ENCODE measurements at places on chromosomes 3 and 15.

GRCh38 chr3:121836481-121836880, 1.5 kb downstream of the EAF2 start:
- DNase-seq = no peak

GRCh38 chr15:76193934-76194333, 117.3 kb downstream of the ETFA start:
- DNase-seq = no peak

DNA sequence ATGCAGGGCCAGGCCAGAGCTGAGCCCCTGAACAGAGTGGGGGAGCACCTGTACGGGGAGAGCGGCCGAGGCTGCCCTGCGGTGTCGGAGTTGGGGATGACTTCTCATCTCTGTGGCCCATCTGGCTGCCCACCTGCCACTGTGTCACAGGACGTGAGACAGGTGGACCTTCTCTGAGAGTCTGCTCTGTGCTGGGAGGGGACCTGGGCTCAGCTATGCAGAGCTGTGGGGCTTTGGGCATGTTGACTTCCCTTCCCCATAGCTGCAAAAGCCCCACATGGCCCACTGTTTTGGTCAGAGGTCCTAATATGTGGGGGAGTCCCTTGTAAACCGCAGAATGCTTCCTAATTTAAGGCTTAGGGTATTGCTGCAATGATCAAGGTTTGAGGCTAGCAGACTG, 68.0 kb upstream of the TRPM1 start:
- no peak for DNase-seq

GRCh38 chr3:103532986-103533385, 1098.2 kb downstream of the ZPLD1 start:
- DNase-seq = no peak

- DNase-seq = no peak
Observed at GRCh38 chr3:23421811-23422516, 218.8 kb downstream of the UBE2E2 start.

DNA sequence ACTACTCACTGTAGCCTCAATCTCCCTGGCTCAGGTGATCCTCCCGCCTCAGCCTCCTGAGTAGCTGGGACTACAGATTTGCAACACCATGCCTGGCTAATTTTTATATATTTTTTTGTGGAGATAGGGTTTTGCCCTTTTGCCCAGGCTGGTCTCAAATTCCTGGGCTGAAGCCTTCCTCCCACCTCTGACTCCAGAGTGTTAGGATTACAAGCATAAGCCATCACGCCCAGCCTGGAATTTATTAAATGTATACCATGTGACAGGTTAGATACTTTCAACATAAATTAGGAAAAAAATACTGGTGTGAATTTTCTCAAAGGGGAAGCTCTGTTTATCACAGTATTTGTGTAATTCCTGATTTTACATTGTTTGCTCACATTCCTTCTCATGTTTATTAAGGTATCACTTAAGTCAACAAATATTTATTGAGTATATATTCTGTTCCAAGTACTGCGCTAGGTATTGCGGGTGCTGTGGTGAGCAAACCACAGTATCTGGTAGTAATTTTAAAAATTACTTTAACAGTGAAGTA, 24.8 kb downstream of the PPP4R2 start:
- DNase-seq = no peak

DNA sequence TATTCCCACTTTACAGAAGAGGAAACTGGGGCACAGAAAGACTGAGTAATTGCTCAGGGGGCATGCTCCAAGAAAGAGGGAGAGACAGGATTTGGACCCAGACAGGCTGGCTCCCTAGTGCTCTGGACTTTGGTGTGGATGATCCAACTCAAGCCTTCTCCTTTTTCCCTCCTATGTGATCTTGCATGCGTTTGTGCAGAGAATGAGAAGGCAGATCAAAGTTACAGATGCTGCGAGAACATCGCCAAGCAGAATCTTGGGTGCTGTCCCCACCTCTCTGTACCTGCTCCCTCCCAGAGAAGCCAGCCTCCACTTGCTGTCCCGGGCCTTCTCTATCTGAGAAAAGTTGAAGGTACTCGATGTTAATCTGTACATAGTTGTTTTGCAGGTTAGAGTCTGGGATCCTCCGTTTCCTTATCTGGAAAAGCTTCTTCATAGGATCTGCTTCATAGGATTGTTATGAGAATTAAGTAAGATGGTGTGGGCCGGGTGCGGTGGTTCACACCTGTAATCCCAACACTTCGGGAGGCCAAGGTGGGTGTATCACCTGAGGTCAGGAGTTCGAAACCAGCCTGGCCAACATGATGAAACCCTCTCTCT, 10.2 kb downstream of the GNB5 start:
- no peak for DNase-seq

GRCh38 chr15:38522922-38523321, 41.7 kb downstream of the RASGRP1 start:
- DNase-seq = no peak

- no peak for DNase-seq
Observed at GRCh38 chr3:114650808-114651207, 357.0 kb downstream of the TIGIT start.

- no peak for DNase-seq
Observed at GRCh38 chr15:36960947-36961227, 139.5 kb downstream of the MEIS2 start.

GRCh38 chr3:142586803-142587406, 8.4 kb upstream of the ATR start:
- DNase-seq = peak; percentile 52

DNA sequence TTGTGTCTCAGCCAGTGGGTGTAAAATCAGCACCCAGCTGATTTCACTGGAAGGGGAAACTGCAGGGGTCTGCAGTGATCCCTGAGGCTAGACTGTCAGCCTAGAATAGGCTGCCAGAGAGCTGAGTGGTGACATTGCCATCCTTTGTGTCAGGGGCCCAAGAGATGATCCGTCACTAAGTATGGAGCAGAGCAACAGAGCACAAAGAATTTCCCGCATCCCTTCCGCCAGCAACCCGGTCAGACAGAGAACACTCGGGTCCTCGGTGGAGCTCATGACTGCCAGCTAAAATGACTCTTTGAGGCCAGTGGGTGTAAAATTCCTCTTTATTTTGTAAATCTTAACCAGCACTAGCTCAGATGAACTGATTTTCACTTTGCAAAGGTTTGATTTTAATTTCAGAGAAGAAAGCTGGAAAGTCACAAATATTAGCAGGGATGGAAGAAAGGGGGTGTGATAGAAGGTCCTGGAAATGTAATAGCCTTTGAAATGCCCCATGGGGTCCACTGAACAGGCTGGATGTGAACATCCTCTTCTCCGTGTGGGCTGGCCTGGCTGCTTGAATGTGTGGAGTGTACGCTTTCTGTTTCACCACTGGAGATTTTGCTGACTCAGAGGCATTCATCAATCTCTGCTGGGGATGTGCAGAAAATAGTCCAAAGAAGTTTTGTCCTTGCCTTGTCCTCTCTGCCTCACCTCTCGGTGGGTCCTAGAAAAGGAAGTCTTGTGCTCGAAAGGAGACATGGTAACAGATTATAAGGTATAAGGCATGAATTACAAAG, 138.8 kb downstream of the SV2B start:
- DNase-seq = no peak

DNA sequence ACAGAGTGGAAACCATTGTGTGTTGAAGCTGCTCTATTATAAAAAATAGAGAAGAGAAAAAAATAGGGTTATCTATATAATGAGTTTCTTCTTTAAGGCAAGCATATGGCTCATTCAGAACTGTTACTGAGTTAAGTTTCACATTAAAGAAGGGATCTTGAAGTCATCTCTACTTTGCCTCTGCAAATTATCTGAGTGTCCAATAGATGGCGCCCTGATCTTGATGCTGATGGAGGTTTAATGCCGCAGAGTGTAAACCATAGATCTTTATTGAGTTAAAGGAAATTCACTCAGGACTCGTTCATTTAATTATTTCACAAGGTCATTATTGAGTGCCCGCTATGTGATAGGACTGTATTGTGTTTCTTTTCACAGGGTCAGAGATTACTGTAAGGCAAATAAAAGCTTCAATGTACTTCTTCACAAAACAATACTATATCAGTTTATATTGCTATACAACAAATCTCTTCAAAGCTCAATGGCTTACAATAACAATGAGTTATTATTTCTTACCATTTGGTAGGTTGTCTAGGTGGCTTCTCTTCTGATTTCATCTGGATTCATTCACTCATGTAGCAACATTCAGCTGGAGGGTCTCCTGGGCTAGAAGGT, 171.4 kb downstream of the NSUN3 start:
- peak; percentile 62 for DNase-seq

DNA sequence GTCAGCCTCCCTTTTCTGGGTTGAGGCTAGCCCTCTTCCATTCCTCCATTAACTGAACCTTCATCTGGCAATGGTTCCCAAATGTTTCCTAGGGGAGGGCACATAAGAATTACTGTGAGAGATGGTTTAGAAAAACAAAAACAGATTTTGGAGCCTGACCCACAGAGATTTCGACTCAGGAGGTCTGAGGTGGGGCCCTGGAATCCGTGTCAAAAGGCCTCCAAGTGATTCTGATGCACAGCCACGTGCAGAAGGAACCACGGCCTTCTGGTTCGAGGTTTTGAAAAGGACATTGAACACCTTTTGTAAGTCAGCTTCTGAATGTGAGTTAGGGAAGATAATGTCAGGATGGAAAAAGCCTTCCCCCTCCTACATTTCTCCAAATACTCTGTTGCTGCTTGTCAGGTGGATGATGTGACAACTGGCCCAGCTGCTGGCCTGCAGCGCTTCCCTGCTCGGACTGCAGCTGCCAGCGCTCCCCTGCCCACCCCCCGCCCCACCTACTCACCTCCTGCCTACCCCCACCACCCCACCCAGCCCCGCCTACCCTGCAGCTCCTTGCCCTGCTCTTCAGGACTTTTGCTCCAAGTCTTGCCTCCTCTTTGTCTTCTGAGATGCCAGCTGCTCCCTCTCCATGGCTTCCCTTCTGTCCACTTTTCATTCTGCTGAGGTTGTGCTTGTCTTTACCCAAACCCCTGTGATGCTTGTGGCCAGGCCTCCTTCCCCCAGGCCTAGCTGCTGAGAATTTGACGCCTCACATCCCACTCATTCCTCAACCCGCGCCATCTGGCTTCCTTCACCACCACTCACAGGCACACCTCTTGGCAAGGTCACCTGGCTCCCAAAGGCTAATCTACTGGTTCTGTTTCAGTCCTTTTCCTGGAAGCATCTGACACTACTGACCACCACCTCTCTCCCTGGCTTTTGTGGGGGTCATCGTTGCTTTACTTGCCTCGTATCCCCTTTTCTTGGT, 6.6 kb downstream of the EHD4 start:
- no peak for DNase-seq

GRCh38 chr3:187213616-187214015, 16.3 kb downstream of the RTP1 start:
- DNase-seq = no peak

GRCh38 chr3:101193957-101194356, 126.4 kb downstream of the IMPG2 start:
- DNase-seq = no peak

DNA sequence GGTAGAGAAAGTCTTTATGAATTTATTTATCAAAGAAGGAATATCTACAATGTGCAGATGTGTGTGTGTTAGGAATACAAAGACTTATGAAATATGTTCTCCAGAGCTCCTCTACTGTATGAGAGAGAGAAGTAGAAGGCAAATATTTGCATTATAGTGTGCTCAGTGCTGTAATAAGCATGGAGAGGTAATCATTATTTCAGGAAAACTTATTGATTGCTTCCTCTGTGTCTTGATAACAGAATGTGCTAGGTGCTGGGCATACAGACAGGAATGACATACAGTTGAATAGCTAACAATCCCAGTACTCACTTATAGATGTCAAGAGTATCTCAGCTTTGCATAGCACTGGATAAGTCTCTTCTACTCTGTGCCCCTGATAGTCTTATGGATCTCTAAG, 30.2 kb downstream of the ATG7 start:
- no peak for DNase-seq

DNA sequence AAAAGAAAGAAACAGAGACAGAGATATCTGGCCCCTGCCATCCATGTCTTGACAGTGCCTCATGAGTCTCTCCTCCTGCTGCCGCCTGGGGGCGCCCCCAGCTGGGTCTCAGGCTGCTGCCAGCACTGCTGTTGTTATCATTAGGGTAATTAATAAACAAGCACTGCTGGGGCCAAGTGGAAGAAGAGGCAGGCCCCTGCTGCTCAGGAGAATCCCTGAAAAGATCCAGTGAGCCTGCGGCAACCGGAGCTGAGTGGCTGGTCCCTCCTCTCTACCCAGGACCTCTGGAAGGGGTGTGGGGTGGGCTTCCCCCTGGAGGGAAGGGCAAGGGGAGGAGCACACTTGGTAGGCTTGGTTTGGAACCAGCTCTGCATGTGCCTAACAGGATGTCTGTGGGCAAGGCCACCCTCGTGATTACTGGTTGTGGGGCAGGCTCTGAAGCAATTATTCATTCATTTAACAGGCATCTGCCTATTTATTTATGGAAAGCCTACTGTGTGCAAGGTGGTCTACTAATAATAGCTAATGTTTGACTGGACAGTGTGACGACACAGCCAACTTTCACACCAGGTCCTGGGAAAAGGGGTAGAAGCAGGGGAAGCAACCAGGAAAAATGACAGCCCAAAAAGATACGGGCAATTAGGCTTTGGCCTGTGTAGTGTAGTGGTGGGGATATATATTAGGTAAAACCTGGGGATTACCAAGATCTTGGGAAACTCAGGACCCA, 1.2 kb upstream of the TYRO3 start:
- DNase-seq = peak; percentile 89

GRCh38 chr3:13492976-13493866, 13.1 kb downstream of the HDAC11 start:
- DNase-seq = no peak

GRCh38 chr3:127848131-127849129, 26.1 kb upstream of the MGLL start:
- peak; percentile 83 for DNase-seq

GRCh38 chr3:161793194-161793930, 296.8 kb downstream of the OTOL1 start:
- no peak for DNase-seq

DNA sequence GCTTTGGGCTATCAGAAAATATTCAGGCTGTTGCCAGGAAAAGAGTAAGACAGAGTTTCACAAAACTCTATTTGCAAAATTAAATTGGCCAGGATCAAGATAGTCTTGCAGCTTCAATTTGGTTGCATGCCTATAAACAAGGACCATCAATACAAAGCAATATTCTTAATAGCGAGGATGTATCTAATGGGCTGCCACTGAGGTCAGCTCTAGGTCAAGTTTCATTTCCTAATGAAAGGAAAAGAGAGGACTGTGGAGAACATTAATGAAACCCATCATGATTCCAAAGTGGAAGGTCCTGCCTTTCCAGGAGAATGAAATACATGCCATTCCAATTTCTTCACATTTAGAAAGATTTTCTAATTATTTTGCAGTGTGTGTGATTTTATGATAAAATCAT, 273.5 kb downstream of the AGBL1 start:
- no peak for DNase-seq

DNA sequence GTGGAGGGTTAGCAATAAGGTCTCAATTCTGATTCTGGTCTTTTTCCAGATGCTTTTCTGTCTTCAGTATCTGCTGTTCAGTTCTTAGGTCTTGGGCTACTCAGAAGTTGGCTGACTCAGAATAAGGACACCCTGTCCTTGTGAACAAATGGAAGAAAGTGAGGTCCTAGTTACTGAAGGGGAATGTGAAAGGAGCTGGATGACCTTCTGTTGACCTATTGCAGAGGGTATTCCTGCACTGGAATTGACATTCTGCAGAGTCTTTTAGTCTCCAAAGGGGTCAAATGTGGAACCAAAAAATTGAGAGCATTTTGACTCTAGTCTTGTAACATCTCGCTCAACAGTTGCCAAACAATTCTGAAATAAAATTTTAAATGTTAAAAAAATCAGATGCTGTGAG, 63.0 kb downstream of the CCR1 start:
- no peak for DNase-seq

GRCh38 chr3:177287231-177287630, 89.9 kb upstream of the TBL1XR1 start:
- no peak for DNase-seq

GRCh38 chr3:197224034-197224444, 74.4 kb downstream of the DLG1 start:
- DNase-seq = no peak
